ENCODE measurements at places on chromosomes 5 and 9.

DNA sequence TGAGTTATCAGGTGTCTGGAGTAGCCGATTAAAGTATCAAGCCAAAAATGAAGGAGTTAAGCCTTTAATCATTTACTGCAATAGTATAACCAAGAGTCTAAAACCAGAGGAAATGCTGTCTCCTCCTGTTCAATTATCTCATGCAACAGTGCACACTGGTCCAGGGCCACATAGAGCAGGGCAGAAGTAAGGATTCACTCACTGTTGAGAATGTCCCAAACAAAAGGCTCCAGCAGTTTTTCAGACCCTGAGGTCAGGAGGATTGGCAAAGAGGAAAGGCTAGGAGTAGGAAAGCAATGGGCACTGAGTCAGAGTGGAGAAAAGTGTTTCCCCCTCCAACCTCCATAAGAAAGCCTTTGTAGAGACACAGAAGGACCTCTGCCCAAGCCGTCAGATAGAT is 168.2 kb downstream of the RNF180 start:
- no peak for DNase-seq

- DNase-seq: no peak
Measured at GRCh38 chr9:108620767-108621166, 235.0 kb downstream of the ACTL7B start.

GRCh38 chr5:16671208-16671607 is 54.4 kb upstream of the RETREG1 start:
- DNase-seq: no peak

DNA sequence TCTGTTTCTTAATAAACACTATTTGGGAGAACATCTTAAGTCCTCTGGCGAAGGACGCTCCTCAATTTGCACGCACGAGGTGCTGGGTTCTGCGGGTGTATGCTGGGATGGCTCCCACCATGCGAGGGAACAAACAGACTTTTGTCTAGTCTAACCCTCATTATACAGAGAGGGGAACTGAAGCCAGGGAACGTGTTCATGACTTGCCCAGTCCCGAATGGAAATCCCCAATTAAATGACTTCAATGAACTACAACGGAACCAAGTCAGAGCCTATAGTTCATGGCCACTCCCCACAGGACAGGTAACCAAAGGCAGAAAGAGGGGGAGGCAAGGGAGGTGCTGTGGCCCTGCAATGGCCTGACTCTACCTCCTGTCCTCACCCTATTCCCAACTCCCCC is 9.3 kb downstream of the TLE1 start:
- DNase-seq: no peak

GRCh38 chr9:5825895-5826622 is 6.9 kb downstream of the ERMP1 start:
- DNase-seq: no peak
